Activated naive CD8-positive, alpha-beta T cell treated with anti-CD3 and anti-CD28 coated beads for 36 hours (primary cell): ENCODE measurements at places on chromosomes 7 and 10.

GRCh38 chr10:86690657-86691084 lies 22.4 kb downstream of the LDB3 start:
- no peak for DNase-seq

DNA sequence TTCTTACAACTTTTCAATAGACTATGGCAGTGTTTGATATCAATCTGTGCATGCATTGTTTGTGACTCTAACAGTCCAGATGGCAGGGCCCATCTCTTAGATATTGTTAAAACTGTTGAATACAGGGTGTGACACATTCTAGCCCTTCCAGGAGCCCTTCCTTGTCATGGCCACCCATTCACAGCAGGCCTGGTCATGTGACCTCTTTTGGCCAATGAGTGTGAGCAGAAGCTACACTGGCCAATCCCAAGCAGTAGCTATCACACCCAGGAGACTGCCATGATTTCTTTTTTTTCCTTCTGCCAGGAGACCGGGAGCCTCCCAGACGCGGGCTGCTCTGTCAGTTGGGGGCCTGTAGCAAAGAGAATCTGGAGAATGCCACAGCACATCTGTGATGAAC lies 655.4 kb upstream of the MKI67 start:
- DNase-seq: no peak

DNA sequence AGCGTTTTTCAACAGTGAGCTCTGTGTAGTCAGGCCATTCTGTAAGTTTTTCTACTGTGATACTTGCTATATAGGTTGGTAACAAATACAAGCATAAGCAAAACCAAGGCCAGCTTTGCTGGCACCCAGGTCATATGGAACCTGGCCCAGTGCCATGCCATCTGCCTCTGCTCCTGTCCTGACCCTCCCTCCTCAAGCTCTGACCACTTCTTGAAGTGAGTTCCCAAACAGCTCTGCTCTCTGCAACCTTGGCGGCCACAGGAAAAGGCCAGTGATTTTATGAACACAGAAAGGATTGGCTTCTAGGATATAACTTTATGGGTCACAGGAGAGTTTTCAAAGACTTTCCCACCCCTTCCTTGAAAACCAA lies 12.8 kb downstream of the NOD1 start:
- DNase-seq: no peak

DNA sequence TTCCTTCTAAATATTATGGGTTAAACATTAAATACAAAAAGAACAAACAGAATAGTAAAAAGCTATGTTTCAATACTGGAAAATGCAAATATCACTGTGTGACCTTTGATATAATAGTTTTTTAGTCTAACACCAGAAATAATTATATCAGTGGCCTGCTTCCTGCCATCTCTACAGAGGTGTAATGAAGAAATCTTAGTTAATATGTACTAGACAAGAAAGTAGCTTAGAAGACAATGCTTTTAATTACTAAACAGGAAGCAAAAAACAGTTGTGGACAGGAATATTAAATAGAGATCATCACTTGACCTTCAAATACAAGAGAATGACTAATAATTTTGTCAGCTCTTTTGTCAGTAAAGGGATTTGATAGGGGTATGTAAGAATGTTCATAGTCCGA lies 47.4 kb upstream of the LRRN3 start:
- no peak for DNase-seq

GRCh38 chr7:92755680-92756079 lies 80.7 kb downstream of the CDK6 start:
- no peak for DNase-seq

DNA sequence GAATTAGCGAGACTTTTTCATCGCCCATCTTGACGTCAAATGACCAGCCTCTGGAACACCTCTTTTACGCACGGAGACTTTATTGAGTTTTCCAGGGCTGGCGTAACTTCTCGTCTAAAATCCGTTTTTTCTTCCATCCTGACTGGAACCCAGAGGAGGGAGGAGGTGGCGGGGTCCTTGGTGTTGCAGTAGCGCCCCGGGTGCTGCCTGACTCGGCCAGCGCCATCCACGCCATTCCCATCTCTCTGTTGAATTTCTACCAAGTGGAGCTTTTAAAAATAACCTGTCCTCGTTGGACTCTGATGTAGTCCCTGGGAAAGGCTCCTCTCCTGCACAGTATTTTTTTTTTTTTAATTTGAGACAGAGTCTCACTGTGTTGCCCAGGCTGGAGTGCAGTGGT lies 155.9 kb downstream of the RGS10 start:
- DNase-seq: no peak

GRCh38 chr10:133139551-133140065 lies 20.4 kb upstream of the KNDC1 start:
- no peak for DNase-seq

GRCh38 chr7:44899443-44899842 lies 14.1 kb upstream of the PURB start:
- DNase-seq: no peak

DNA sequence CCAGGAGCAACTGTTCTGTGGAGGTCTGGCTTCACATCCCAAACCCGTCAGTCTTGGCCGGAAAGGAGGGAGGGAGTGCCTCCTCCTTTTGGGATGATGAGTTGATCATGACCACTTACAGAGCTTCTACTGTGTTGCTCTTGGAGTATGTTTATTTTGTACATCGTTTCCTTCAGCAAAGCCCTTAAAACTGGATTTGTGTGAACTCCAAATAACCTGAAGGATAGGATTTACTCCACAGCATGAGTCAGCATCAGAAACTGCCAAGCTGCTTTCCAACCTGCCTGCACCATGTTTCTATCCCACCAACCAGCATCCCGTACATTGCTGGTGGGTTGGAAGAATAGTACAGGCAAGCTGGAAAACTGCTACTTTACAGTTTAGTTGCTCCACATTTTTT lies 3.5 kb downstream of the CCDC201 start:
- no peak for DNase-seq

DNA sequence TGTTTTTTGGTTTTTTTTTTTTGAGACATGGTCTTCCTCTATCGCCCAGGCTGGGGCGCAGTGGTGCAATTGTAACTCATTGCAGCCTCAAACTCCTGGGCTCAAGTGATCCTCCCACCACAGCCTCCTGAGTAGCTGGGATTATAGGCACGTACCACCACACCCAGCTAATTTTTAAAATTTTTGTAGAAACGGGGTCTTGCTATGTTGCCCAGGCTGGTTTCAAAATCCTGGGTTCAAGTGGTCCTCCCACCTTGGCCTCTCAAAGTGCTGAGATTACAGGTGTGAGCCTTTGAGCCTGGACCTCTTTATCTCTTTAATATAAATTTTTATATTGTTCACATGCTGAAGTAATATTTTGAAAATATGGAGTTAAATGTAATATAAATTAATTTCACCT lies 28.2 kb upstream of the LBX1 start:
- no peak for DNase-seq

DNA sequence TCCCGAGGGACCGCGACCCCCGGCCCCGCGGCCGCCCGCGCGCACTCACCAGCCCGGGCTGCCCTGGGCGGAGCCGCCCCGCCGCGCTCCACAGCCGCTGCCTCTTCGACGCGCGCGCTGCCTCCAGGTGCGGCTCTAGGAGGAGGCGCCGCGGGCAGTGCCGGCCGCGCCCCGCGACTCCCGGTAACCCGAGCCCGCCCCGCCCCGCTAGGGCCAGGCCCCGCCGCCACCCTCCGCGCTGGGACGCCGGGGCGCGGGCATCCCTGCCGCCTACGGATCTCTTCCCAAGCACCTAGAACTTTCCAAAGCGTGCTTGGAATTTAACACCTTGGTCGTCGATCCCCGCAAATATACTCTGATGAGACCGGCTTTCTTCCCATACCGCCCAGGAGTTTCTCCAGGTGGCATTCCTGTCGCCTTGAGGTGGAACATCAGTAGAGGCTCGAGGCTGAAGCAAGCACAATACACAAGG lies at the start of gene SLC26A5:
Gene SLC26A5 (minus strand): TSS at position 159 of the 472 bp plus-strand sequence. CDS start 24,693 bp downstream, outside the sequence.
- DNase-seq: peak; percentile 38

DNA sequence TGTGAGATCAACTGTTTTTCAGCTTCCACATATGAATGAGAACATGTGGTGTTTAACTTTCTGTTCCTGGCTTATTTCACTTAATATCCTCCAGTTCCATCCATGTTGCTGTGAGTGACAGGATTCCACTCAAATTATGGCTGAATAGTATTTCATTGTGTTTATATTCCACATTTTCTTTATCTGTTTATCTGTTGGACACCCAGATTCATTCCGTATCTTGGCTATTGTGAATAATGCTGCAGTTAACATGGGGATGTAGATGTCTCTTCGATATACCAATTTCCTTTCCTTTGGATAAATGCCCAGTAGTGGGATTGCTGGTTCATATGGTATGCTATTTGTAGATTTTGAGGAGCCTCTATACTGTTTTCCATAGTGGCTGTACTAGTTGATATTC lies 47.9 kb downstream of the GALNT11 start:
- no peak for DNase-seq

GRCh38 chr7:43942997-43943396 lies 16.8 kb downstream of the UBE2D4 start:
- DNase-seq: no peak

- DNase-seq: no peak
These were observed 36.4 kb downstream of the CYP17A1 start for GRCh38 chr10:102800611-102801335.

DNA sequence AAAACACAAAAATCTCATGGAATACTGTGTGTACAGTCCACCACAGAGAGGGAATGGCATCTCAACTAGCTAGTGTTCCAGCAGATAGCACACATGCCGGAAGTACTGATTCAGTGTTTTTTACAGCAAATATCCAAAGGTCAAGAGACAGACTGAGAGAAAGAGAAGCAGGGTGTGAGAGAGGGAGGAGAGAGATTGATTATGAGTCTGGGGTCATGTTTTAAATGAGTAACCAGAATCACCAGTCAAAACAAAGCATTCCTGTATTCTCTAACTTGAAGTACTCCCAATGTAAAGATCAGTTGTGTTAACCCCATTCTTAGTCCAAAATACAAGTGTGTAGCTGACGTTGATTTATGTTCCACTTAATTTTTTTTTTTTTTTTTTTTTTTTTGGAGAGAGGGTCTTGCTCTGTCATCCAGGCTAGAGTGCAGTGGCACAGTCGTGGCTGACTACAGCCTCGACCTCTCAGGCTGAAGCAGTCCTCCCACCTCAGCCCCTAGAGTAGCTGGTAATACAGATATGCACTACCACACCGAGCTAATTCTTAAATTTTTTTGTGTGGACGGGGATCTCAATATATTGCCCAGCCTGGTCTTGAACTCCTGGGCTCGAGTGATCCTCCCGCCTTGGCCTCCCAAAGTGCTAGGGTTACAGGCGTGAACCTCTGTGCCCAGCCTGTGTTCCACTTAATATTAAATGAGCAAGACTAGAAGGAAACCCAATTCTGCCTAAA lies 114.2 kb downstream of the TAF3 start:
- DNase-seq: no peak
